ENCODE measurements at places on chromosomes 3 and 15.

DNA sequence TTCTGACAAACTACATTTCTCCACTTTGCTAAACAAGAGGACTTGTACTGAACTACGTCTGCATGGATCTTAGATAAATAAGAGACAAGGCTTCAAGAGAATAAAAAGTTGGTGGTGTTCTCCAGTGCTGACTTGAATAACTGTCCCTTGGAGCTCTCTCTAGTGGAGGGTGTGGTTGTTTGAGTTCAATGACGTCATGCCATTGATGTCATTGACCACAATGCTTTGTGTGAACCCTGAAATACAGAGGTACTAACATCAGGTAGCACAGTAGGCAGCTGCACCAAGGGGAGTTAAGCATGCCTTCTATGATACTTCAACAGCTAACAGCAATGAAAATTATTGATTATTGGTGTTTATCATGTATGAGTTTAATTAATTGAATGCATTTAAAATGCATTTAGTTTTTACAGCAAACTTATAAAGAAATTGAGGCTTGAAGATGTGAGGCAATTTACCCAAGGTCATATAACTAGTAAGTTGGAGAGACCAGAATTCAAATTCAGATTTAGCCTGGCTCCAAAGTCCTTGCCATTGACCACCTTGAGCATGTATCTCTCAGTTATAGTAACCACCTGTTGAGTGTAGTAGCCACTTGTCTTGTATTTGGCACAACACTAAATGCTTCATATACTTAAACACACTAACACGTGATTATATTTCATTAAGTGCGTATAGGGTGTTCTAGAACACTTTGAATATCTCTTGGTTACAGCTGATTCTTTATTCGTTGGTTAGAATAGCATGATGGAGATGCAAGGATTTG, 126.0 kb upstream of the ANKRD28 start:
- no peak overlapping the region for H3K27ac ChIP-seq
- H3K27me3 ChIP-seq, result peaks cover 5% of the 10 kb centered on the region
- H3K4me1 ChIP-seq, result no peaks in the 10 kb centered on the region
- no peak for DNase-seq
- H3K36me3 ChIP-seq, result no peaks in the 10 kb centered on the region

DNA sequence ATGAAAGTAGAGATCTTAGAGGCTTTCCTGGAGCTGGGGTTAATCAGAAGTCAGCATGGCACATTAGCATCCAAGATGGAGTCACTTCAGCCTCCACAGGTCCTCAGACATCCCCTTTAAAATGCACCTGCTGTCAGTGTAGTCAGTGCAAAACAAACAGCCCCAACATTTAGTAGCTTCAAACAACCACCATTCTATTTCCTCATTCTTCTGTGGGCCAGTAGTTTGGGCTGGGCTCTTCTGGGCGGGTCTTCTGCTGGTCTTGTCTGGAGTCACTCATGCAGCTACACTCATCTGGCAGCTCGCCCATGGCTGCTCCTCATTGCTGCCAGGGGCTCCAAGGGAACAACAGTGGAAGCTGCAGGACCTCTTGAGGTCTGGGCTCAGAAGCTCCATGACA, 99.9 kb downstream of the TLE3 start:
- peaks cover 2% of the 10 kb centered on the region for H3K4me1 ChIP-seq
- H3K27me3 ChIP-seq, result peaks cover 56% of the 10 kb centered on the region
- peaks cover 3% of the 10 kb centered on the region for H3K36me3 ChIP-seq
- H3K27ac ChIP-seq, result no peak overlapping the region
- peak; percentile 30 for DNase-seq

- H3K4me1 ChIP-seq, result peaks cover 1% of the 10 kb centered on the region
- no peak overlapping the region for H3K27ac ChIP-seq
- peak; percentile 64 for DNase-seq
These were observed 11.4 kb downstream of the NEK10 start for GRCh38 chr3:27357665-27358258.

GRCh38 chr3:29949131-29949530, 657.3 kb upstream of the TGFBR2 start:
- no peak overlapping the region for H3K27ac ChIP-seq
- DNase-seq, result peak; percentile 35
- no peaks in the 10 kb centered on the region for H3K4me1 ChIP-seq
- H3K4me3 ChIP-seq, result no peak overlapping the region
- H3K27me3 ChIP-seq, result no peaks in the 10 kb centered on the region

GRCh38 chr3:62368705-62369475, 4.5 kb downstream of the FEZF2 start:
- no peaks in the 10 kb centered on the region for H3K36me3 ChIP-seq
- H3K27ac ChIP-seq, result no peak overlapping the region
- no peak for DNase-seq

- no peak for DNase-seq
- peak overlapping the region; percentile 42 for H3K27ac ChIP-seq
- H3K27me3 ChIP-seq, result no peaks in the 10 kb centered on the region
- H3K36me3 ChIP-seq, result peaks cover 18% of the 10 kb centered on the region
- no peak overlapping the region for H3K4me3 ChIP-seq
- peaks cover 3% of the 10 kb centered on the region for H3K4me1 ChIP-seq
These were observed 136.9 kb upstream of the SLC2A2 start for GRCh38 chr3:171163101-171164066.

- peaks cover 4% of the 10 kb centered on the region for H3K4me1 ChIP-seq
- H3K4me3 ChIP-seq, result no peak overlapping the region
- H3K27me3 ChIP-seq, result no peaks in the 10 kb centered on the region
- no peak for DNase-seq
- no peak overlapping the region for H3K27ac ChIP-seq
These were observed 102.0 kb downstream of the TPRG1 start for GRCh38 chr3:189273736-189274135.

GRCh38 chr3:183149915-183150750, 12.4 kb downstream of the LAMP3 start:
- no peak overlapping the region for H3K27ac ChIP-seq
- no peaks in the 10 kb centered on the region for H3K4me1 ChIP-seq
- peaks cover 12% of the 10 kb centered on the region for H3K27me3 ChIP-seq

DNA sequence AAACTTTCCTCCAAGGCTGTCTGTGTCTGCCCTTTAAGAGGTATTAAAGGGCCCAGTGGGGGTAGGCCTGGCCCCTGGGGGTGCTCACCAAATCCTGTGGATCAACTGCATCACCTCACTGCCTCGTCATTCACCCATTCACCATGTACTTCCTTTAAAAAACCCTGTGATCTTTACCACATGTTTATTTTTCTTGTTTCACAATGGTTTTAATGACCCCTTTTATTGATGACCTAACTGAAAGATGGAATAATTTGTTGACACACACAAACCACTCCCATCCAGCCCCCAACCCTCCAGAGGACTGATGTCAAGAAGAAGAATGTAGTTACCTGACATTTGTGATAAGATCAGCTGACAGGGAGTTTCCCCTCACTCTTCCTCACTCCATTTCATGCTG, 40.8 kb downstream of the KCNAB1 start:
- DNase-seq, result no peak
- peaks cover 1% of the 10 kb centered on the region for H3K4me1 ChIP-seq
- peak overlapping the region; percentile 38 for H3K27ac ChIP-seq
- H3K4me3 ChIP-seq, result no peak overlapping the region
- no peaks in the 10 kb centered on the region for H3K36me3 ChIP-seq

GRCh38 chr3:67384016-67384415, 270.4 kb downstream of the SUCLG2 start:
- H3K4me3 ChIP-seq, result no peak overlapping the region
- no peaks in the 10 kb centered on the region for H3K27me3 ChIP-seq
- H3K4me1 ChIP-seq, result no peaks in the 10 kb centered on the region
- peaks cover 2% of the 10 kb centered on the region for H3K36me3 ChIP-seq

DNA sequence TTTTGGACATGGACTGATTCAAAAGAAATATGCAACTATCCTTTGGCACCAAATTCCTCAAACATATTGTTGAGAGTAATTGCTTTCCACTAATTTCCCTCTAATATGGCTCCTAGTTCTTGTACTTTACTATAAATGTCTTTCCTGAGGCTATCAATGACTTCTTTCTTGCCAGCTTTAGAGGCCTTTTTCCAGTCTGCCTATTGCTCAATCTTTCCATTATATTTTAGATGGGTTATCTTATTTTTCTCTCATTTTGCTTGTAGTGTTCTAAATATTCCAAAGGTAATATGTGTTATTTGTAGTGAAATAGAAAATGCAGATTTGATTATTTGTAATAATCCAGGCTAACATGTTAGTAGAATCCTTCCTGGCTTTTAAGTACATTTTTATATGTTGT, 11.5 kb upstream of the TEX9 start:
- no peaks in the 10 kb centered on the region for H3K27me3 ChIP-seq
- no peak for DNase-seq
- no peak overlapping the region for H3K27ac ChIP-seq

DNA sequence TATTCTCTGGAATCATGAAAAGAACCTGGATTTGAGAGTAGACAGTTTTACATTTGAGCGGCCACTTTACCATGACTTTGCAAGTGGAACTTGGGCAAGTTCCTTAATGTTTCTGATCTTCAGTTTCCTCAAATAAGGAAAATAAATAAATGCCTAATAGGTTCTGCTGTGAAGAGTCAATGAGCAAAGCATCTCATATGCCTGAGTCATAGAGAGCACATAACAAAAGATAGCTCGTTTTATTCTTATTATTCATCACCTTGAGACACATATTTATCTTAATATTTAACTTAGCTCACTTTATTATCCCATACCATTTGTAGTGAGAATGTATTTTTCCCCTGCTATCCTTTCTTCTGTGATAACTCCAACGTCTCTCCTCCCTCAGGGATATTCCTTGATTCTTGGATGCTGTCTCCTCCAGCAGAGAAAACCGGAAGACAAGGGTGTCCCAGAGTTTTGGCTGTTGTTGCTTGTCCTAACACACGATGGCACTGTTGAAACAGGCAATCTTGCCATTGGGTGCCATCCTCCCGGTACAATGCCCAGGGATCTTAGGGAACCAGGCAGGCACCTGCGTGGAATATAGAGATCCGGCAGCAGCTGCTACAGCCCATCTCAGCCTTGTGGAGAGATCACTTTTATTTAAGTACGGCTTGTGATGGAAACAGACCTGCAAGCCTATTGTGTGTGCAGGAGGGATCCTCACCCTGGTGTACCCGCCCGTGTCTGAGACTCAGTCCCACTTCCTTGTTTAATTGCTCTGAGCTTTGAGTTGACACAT, 33.3 kb upstream of the VPS33B start:
- H3K4me1 ChIP-seq, result peaks cover 2% of the 10 kb centered on the region
- H3K36me3 ChIP-seq, result no peaks in the 10 kb centered on the region
- peaks cover 27% of the 10 kb centered on the region for H3K27me3 ChIP-seq

GRCh38 chr15:88450125-88450798, 16.9 kb downstream of the MRPL46 start:
- H3K36me3 ChIP-seq, result no peaks in the 10 kb centered on the region
- H3K4me1 ChIP-seq, result peaks cover 3% of the 10 kb centered on the region
- H3K27ac ChIP-seq, result no peak overlapping the region

- DNase-seq, result no peak
- no peak overlapping the region for H3K27ac ChIP-seq
- H3K36me3 ChIP-seq, result peaks cover 43% of the 10 kb centered on the region
- H3K4me1 ChIP-seq, result peaks cover 7% of the 10 kb centered on the region
These were observed 69.9 kb downstream of the OXNAD1 start for GRCh38 chr3:16334909-16335308.

DNA sequence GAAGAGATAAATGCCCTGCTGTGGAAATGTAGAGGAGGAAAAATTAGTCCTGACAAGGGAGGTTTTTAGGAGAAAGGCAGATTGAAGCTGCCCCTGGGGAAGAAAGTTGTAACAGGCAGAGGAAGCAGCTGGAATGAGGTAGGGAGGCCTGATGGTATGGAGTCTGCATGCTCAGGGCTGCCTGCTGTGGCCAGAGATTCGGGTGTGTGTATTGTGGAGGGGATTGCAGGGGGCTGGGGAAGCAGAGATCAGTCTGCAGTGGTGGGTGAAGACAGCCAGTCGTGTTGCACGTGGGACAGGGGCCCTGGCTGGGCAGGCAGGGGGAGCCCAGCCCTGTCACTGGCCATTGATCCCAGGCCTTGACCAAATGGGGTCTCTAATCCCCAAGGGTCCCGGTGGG, 96.5 kb downstream of the SLCO3A1 start:
- no peak overlapping the region for H3K4me3 ChIP-seq
- H3K36me3 ChIP-seq, result no peaks in the 10 kb centered on the region
- H3K27ac ChIP-seq, result no peak overlapping the region
- no peaks in the 10 kb centered on the region for H3K27me3 ChIP-seq
- H3K4me1 ChIP-seq, result peaks cover 4% of the 10 kb centered on the region

DNA sequence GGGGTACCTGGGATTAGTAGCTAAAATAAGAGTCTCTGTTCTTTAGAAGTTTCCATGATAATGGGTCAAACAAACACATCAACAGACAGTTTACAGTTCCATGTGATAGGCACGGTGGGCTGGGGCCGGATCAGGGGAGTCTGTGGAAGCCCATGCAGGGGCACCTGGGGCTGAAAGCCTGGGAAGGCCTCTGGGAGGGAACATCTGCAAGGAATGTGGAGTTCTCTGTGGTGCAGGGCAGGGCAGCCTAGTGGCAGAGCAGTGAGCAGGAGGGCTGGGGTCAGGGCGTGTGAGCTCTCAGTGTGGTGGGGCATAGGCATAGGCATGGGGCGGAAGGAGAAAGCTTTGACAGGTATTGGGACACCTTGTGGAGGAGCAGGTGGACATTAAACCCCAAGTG, 207.7 kb upstream of the TRIM42 start:
- no peak overlapping the region for H3K4me3 ChIP-seq
- no peak overlapping the region for H3K27ac ChIP-seq
- H3K36me3 ChIP-seq, result no peaks in the 10 kb centered on the region
- peaks cover 15% of the 10 kb centered on the region for H3K4me1 ChIP-seq
- DNase-seq, result no peak
- H3K27me3 ChIP-seq, result no peaks in the 10 kb centered on the region

DNA sequence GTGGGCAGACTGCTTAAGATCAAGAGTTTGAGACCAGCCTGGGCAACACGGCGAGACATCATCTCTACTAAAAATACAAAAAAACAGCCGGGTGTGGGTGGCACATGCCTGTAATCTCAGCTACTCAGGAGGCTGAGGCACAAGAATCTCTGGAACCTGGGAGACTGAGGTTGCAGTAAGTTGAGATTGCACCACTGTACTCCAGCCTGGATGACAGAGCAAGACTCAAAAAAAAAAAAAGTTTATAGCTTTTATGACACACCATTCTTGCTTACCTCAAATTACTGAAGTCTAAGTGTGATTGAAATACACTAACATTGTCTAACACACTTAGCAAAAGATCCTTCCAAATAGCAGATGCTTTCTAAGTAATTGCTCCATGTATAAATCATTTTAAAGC, 207.6 kb downstream of the STAG1 start:
- H3K4me3 ChIP-seq, result no peak overlapping the region
- no peak overlapping the region for H3K27ac ChIP-seq
- DNase-seq, result peak; percentile 29
- H3K36me3 ChIP-seq, result no peaks in the 10 kb centered on the region

GRCh38 chr3:61847784-61848462, 286.6 kb downstream of the PTPRG start:
- H3K27ac ChIP-seq, result no peak overlapping the region
- no peaks in the 10 kb centered on the region for H3K27me3 ChIP-seq
- H3K4me1 ChIP-seq, result peaks cover 3% of the 10 kb centered on the region
- H3K36me3 ChIP-seq, result no peaks in the 10 kb centered on the region
- no peak overlapping the region for H3K4me3 ChIP-seq

- peak overlapping the region; percentile 92 for H3K27ac ChIP-seq
- H3K36me3 ChIP-seq, result peaks cover 12% of the 10 kb centered on the region
- no peak for DNase-seq
- H3K4me3 ChIP-seq, result no peak overlapping the region
- H3K27me3 ChIP-seq, result no peaks in the 10 kb centered on the region
- peaks cover 66% of the 10 kb centered on the region for H3K4me1 ChIP-seq
These were observed 6.2 kb downstream of the CORO2B start for GRCh38 chr15:68584756-68585573.

Data from mesenchymal stem cell (in vitro differentiated cells and primary cell).